ENCODE measurements at places on chromosomes 16 and 17. TPM values are rescaled to one million over a fixed set of nuclear protein-coding genes. Genes with fewer than 3 reads are reported as not detected.

The GRAP gene
- 13.3 TPM for total RNA-seq

The NR1D1 gene
- 8.7 TPM for total RNA-seq

The MT1H gene
- total RNA-seq: not detected

The CRISPLD2 gene
- not detected for total RNA-seq

The CCL15 gene
- total RNA-seq: not detected

The NDUFAB1 gene
- total RNA-seq: 148 TPM

The CLEC3A gene
- total RNA-seq: not detected

The KRTAP2-3 gene
- total RNA-seq: not detected

The GGT6 gene
- not detected for total RNA-seq

The CES1 gene
- not detected for total RNA-seq

The BTBD17 gene
- not detected for total RNA-seq

The KCNJ16 gene
- total RNA-seq: not detected

The ALOXE3 gene
- total RNA-seq: not detected

The SCGB1C2 gene
- total RNA-seq: not detected

The ELMO3 gene
- 8.5 TPM for total RNA-seq

The KRT12 gene
- not detected for total RNA-seq

The OR1F1 gene
- not detected for total RNA-seq

The CLEC19A gene
- total RNA-seq: not detected

The ORAI3 gene
- 11.1 TPM for total RNA-seq

The SEPTIN12 gene
- not detected for total RNA-seq

The MYH1 gene
- not detected for total RNA-seq

The SHBG gene
- total RNA-seq: not detected

The PRAC1 gene
- total RNA-seq: not detected

All from activated T-helper 1 cell treated with anti-CD3 and anti-CD28 coated beads, Interleukin-12 subunit alpha, Interleukin-12 subunit beta, Interleukin-2, Interleukin-4 antibody, amounts not matched to agents 30 ng/mL and 10 ng/mL and 1 ng/mL, durations not matched to agents 14 hours and 24 hours and 36 hours (primary cell).